Stimulated activated CD4-positive, alpha-beta T cell treated with anti-CD3 and anti-CD28 coated beads, Interleukin-15, amount 100 ng/mL, for 1 hour (primary cell): ENCODE measurements at places on chromosomes 6 and 20.

DNA sequence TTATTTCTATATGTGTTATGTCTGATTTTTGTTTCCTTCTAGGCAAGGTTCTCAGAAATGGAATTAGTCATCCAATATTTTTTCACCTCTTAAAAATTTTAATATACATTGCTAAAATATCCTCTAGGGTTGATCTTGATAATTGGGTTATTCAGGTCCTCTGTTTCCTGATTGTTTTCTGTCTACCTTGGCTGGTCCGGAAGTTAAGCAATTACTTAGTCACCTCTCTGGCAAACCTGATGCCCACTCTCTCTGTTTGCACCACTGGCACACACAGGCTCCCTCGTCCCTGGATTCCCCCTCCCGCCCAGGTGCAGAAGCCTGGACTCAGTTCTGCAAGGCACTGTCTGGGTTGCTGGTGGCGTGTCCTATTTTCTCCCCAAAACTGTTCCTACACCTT lies 27.7 kb downstream of the CST9L start:
- DNase-seq, result no peak

- DNase-seq, result no peak
These were observed 24.0 kb downstream of the SLC26A8 start for GRCh38 chr6:36000451-36000850.

DNA sequence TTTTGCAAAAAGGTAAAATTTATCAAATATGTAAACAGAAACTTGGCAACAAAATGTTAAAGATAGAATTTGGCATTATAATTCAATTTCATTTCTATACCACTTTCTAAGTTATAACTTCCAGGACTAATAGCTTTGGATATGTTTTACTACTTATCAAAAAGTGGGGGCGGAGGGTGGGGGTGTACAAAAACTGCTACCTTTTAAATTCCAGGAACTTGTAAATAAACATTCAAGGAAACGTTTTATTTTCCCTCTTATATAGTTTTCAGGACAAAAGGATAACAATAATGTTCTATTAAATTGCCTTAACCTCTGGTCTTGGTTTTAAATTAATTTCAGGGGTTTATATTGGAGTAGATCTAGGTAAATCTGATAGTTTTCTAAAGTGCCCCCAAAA lies 103.8 kb downstream of the DST start:
- no peak for DNase-seq

GRCh38 chr6:118864341-118865099 lies 29.4 kb upstream of the ASF1A start:
- no peak for DNase-seq

GRCh38 chr6:98325366-98325765 lies 509.0 kb upstream of the POU3F2 start:
- no peak for DNase-seq
